Spinal cord (tissue), 10 donors: ENCODE measurements at places on chromosomes 11 and 22.
A peak's percentile ranks its signal among the peaks of the same experiment; 100 is the strongest.

DNA sequence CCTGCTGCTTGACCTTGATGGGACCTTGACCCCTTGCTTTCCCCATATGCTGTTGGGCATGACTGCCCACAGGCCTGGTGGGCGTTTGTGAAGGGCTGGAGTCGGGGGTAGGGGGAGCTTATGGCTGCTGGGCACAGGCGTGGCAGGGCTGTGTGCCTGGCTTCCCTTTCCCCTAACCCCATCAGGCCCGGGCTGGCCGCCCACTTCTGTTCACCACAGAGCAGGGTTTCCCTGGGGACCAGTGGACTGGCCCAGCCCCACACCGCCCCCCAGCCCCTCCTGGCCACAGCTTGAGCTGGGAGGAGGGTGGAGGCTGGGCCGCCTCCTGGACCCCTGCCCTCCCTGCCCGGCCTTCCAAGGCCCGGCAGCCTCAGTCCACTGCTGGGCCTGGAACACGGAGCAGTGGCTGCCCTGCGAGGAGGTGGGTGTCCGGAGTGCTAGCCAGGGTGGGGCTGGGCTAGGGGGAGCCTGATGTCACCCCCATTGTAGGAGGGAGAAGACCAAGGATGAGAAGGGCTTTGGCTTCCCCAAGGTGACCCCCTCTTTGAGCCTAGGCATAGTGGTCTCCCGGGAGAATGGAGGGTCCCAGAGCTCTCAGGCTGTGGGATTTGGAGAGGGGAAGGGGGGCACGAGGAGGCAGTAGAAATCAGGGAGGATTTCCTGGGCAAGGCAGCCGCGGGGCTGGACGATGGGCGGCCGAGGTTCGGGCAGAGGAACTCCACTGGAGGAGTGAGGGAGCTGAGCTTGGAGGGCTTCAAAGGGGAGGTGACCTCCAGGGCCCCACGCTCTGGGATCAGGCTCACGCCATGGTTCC, at the start of gene AIFM3:
TSS of gene AIFM3 (plus strand) at position 373 of the 814 bp plus-strand sequence. CDS start 690 bp downstream, outside the sequence.
- DNase-seq: no peak

DNA sequence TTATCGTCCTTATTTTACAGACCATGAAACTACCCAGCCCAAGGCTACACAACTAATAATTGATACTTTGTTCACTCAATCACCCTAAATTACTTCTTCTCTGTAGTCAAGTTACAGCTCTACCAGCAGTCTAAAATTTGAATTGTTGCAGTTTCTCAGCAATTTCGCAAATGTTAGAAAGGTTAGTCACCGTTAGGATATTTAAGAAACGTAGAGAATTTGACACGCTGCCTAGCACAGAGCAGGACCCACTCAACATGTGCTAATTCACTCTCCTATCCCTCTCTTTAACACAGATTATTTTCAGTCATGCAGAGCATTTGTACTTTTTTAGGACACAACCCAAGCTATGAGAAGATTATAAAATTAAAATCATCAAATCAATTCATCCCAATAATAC, 771.1 kb upstream of the LUZP2 start:
- no peak for DNase-seq

DNA sequence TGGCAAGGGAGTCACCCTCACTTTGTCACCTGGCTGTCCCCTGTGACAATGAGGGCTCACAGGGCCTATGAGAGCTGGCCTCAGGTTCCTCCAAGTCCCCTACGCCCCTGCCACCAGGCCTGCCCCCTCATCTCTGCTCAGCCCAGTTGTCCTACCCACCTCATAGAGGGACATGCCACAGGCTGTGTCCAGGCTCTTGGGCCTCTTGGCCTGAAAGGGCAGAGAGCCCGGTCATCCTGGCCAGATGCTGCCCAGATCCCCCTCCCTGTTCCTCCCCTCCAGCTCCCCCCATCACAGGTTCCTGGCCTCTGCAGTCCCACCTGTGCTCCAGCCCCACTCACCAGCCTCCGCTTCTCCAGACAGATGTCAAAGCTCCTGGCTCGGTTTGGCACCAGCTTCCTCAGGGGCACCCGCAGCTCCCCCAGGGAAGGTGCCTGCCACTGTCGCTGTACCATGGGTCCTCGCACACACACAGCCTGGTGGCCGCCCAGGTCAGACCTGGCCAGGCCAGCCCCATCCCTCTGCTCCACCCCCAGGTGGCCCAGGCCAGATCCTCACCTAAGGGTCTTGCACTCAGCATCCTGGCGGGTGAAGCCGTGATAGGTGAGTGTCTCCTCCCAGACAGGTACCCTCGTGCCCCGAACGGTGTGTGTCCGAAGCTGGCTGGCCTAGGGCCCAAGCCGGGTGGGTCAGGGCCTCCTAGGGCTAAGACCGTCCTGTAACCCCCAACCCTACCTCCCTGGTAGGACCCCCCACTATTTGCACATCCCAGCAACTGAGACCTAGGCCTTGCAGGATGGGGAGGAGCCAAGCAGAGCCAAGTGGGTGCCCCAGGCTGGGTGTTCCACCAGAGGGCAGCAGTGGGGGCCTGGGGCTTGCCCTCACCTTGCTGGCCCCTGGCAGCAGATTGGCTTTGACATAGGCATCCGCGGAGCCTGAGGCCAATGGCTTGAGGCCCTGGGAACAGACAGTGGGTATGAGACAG, 8.3 kb downstream of the NDUFV1 start:
- no peak for DNase-seq

DNA sequence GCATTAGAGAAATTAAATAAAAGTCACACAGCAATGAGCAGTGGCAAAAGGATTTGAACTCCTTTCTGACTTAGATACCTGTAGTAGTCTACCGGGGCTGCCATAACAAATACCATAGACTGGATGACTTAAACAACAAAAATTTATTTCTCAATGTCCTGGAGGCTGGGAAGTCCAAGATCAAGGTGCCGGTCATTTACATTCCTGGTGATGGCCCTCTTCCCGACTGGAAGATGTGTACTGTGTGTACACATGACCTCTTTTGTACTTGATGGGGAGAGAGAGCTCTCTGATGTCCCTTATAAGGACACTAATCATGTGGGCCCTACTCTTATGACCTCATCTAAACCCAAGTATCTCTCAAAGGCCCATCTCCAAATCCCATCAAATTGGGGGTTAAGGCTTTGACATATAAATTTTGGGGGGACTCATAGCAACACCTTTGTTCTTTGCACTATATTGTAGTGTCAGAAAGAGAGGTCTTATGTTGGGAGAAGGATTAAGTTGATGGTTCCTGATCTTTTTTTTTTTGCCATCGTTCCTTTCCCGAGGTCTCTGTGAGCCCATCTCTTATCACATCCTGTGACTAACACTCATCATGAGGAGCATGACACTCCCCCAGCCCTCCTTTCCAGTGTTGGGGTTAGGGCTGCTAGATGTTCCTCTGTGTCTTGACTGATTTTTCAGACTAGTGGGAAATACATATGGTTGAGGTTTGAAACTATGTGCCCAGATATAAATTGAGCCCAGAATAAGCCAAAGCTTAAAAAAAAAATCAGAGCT, 104.3 kb downstream of the TRAF6 start:
- DNase-seq: no peak

- no peak for DNase-seq
Measured at GRCh38 chr22:20398420-20398819, 4.5 kb downstream of the ZNF74 start.

DNA sequence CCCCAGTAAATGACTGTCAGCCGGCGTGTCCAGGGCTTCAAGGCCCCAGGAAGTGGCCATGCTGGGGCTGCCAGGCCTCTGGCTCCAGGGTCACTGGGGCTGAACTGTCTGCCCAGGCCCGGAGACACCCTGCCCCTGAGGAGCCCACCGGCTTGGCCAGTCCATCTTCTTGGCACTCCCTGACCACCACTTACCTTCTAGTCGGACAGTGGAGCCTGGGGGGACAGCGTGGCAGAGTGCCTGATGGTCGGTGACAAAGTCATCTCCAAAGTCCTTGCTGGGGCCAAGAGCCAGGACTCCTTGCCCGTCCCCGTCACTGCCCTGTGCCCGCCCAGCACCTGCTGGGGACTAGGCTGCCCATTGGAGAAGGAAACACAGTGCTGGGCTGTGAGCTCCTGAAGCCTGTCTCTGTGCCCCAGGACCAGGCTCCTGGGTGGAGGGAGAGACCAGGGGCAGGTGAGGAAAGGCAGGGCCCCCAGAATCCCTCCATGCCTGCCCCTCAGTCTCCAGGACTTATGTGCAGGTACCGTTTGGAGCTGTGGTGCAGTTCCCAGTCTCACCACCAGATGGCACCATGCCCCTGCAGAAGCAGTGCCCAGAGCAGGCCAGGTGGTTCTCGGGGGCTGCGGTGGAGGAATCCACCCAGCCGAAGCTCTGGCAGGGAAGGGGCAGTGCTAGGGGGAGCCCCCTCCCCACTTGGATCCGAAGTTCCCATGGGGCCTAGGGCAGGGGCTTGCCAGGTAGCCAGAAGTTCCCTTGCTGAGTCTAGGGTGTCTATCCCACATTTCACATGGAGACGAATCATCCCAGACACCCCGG, 6.0 kb upstream of the CCDC188 start:
- DNase-seq: peak; percentile 64

DNA sequence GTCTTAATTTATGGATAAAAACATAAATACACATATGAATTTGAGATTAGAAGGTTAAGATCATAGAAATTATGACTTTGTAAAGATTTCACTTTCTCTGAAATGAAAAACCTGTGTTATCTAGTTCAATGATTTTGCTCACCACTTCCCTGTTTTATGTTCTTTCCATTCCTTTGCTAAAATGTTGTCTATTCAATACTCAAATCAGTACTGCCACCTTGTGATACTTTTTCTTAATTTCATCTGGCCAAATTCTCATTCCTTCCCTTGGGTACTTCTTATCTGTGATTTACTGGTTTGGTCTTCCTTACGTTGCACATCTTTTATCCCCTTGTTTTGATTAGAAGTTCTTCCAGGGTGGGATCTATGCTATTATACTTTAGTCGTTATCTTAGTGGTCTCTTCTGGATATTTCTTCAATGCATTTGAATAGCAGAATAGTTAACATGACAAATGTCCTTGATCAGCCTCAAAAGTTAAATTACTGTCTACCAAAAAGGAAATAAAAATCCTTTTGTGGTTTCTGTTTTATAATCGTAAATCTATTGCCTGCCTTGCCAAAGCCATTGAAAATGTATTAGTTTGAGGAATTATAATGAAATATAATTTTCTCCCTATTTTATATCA, 197.0 kb downstream of the PGR start:
- DNase-seq: no peak

- DNase-seq: no peak
Measured at GRCh38 chr11:71255800-71256479, 3.6 kb upstream of the SHANK2 start.
